ENCODE measurements at places on chromosomes 6 and 20. TPM values are rescaled to one million over a fixed set of nuclear protein-coding genes. Genes with fewer than 3 reads are reported as not detected.

- no peak for DNase-seq
Measured at GRCh38 chr6:138535728-138536455, 36.6 kb upstream of the NHSL1 start.

DNA sequence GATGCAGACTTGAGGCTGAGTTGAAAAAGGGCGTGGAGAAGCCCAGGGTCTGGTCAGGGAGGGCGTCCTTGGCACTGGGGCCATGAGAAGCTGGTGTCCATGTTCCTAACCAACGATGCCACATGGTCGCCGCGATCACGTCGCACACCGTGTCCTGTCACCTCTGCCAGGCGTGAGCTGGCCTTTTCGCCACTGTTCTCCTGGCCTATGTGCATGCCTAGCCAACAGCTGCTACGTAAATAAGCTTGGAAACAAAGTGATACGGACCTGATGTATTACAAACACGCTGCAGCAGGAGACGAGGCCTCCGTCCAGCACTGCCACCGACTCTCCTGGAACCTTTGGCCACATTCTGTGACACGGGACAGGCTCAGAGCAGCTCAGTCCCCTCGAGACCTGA lies 22.0 kb upstream of the KIF25 start:
- no peak for DNase-seq

DNA sequence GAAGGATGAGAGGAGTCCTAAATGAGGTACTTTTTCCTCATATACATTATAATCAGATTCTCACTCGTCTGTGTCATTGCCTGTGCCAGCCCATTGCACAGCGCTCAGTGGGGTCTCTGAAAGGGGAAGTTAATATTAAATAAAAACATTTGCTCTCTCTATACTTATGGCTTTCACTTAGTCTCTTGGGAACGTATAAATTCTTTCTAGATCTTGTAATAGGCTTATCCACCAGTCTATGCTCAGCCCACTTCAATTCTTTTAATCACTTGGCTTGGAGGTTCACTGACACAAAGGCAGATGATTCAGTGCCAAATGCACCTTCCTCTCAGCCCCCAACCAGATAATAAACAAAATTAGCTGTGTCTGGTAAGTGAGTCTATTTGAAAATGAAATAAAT lies 164.3 kb upstream of the OGFRL1 start:
- DNase-seq, result no peak

DNA sequence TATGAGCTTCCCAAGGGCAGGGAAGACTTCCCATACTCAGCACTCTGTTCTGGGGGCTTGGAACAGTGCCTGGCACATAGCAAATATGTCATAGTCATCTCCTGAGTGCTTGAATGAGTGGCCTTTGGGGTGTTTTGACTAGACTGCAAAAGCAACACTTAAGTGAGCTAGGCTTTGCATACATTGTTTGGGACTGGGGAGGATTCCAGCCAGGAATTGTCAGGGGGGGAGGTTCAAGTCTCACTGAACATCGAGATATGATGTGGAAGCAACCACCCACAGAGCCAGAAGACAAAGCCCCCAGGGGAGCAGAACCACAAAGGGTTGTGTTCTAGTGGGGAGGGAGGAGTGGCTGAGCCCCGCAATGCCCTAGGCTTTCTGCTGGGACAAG lies 98.4 kb downstream of the SYCP2 start:
- DNase-seq, result no peak

- DNase-seq, result no peak
Measured at GRCh38 chr20:57275813-57276212, 9.4 kb upstream of the BMP7 start.

Gene FLRT3
- total RNA-seq, result 3.1 TPM

Gene DEFB124
- not detected for total RNA-seq

Gene KCNQ2
- total RNA-seq, result 0.11 TPM

Gene AGER
- 2.0 TPM for total RNA-seq
